ENCODE measurements at places on chromosomes 11 and 22.

- DNase-seq: no peak
Observed at GRCh38 chr22:35523167-35523947, 17.3 kb upstream of the RASD2 start.

GRCh38 chr11:108685419-108686130 lies 20.7 kb downstream of the DDX10 start:
- no peak for DNase-seq

- no peak for DNase-seq
Observed at GRCh38 chr11:29963036-29963435, 53.8 kb downstream of the KCNA4 start.

- no peak for DNase-seq
Observed at GRCh38 chr11:29634244-29634643, 382.6 kb downstream of the KCNA4 start.

- DNase-seq: no peak
Observed at GRCh38 chr11:85044911-85045310, 582.2 kb downstream of the DLG2 start.
